ENCODE measurements at places on chromosomes 2 and 18. TPM values are rescaled to one million over a fixed set of nuclear protein-coding genes. Genes with fewer than 3 reads are reported as not detected.

DNA sequence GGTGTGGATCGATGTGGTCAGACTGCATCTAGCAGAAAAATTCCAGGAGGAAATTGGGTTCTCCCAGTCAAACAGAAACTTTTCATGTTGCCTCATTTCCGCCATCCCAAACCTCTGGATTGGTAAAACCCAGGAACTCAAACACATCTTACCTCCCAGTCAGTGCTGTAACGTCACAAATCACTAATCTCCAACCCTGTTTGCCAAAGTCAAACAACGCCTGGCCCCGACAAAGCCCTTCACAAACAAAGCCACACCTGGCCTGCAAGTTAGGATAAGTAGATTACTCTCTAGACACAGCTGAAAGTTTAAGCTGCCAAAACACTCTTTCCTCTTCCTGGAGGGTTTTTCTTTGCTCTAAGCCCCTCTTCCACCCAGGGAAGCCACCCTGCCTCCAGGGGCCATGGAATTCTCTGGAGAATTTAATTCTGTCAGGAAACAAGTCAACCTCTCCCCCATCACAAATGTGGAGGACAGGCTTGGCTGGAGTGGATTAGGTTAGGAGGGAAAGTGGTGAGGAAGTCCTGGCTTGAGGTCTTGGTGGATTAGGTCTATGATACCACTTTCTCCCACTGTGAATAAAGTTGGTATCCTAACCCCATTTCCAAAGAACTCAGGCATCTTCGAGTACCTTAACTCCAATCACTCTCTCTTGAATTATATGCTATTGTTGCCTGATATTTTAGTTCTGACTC, 86.7 kb downstream of the LYPD6B start:
- DNase-seq: no peak
- H3K27me3 ChIP-seq: peaks cover 3% of the 10 kb centered on the region
- no peak overlapping the region for H3K27ac ChIP-seq

DNA sequence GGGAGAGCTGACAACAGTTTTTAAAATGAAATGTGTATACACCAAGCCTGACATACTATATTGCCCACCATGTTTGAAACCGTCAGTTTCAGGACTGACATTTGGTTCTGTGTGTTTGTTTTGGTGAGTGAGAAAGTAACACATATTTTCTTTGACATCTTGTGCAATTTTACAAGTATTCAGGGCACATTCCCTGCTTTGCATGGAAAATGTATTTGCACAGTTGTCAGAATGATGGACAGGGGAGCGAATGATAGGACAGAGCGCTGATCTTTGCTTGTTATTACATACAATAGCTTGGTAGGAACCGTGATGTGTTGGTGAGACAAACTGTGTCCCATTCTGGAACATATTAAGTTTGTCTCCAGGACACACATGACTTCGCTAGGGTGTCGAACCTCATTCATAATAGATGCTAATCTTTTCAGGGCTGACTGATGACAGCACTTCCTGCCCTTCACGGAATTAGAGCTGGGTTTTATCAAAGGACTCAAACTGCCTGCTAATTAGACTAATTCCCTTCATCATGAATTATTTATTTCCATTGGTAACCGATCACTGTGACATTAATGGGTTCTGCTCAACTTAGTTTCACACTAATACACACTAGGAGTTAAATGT, 158.5 kb downstream of the CDCA7 start:
- no peak overlapping the region for H3K4me3 ChIP-seq
- no peak for DNase-seq
- no peak overlapping the region for H3K27ac ChIP-seq
- H3K36me3 ChIP-seq: 0 out of 2 replicates have a peak, but pooled peaks cover 4% of the 10 kb centered on the region

DNA sequence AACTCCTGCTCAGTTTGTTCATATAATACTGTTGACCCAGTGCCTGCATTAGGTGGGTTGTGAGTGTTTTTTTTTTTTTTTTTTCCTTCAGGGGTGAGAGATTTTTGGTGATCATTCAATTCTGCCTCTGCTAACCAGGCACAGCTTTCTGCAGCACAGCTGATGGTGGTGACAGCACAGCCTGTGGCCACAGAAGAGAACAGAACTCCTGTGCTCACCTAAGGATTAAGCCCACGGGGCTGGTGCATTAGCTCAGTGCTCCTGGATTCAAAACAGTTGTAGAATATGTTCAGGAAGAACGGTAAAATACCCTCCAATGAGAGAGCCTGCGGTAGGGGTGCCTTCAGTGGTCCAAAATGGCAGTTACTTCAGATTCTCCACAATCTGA, 42.0 kb downstream of the PKP4 start:
- H3K4me3 ChIP-seq: no peak overlapping the region
- no peaks in the 10 kb centered on the region for H3K27me3 ChIP-seq
- no peak for DNase-seq
- H3K4me1 ChIP-seq: peaks cover 92% of the 10 kb centered on the region

DNA sequence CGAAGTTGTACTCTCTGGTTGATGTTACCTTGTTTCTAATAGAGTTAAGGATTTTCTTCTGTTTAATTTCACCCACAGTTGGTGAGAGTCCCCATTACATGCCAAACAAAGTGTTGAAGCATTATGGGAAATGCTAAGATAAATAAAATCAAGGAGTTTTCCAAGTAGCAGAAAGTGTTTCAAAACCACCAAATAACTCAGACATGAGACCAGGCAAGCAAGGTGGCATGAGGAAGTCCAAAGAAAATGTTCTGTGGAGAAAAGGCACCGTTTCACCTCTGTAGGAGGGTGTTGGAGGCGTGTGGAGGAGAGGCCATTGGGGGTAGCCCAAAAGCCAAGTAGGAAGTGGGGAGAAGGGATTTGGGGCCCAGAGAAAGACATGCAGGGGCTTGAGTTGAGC, 8.7 kb downstream of the CFAP221 start:
- H3K27me3 ChIP-seq: peaks cover 7% of the 10 kb centered on the region
- H3K27ac ChIP-seq: no peak overlapping the region
- no peak overlapping the region for H3K4me3 ChIP-seq
- no peaks in the 10 kb centered on the region for H3K36me3 ChIP-seq
- no peaks in the 10 kb centered on the region for H3K4me1 ChIP-seq

- H3K4me3 ChIP-seq: no peak overlapping the region
- H3K27me3 ChIP-seq: no peaks in the 10 kb centered on the region
- no peaks in the 10 kb centered on the region for H3K4me1 ChIP-seq
- no peak for DNase-seq
Measured at GRCh38 chr2:86461042-86461743, 20.0 kb downstream of the KDM3A start.

DNA sequence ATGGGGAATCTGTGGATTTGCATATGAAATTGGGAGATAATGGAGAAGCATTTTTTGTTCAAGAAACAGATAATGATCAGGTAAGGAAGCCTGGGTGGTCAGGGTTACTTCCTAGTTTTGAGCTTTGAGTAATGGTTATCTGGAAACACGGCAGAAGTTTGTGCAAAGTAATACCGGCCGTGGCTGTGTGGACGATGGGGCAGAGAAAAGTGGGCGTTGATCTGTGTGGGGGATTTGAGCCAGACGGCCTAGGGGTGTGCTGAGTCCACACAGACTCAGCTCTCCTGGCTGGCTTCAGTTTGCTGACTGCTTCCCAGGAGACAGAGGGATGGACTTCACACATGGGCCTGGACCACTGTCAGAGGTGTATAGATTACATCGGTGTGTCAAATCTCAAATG, 21.3 kb downstream of the LPIN1 start:
- no peaks in the 10 kb centered on the region for H3K4me1 ChIP-seq
- H3K36me3 ChIP-seq: peaks cover 39% of the 10 kb centered on the region
- H3K4me3 ChIP-seq: no peak overlapping the region
- H3K27ac ChIP-seq: no peak overlapping the region
- peaks cover 2% of the 10 kb centered on the region for H3K27me3 ChIP-seq
- DNase-seq: no peak

Gene DCDC2C
- total RNA-seq: not detected

Gene SCYGR8
- not detected for total RNA-seq

Data from HFFc6 (cell line).